ENCODE measurements at places on chromosomes 1 and 21.
A peak's percentile ranks its signal among the peaks of the same experiment; 100 is the strongest.

GRCh38 chr21:37700641-37701202 lies 215.5 kb downstream of the KCNJ6 start:
- peak; percentile 20 for DNase-seq

- no peak for DNase-seq
These were observed 15.8 kb downstream of the APP start for GRCh38 chr21:26154753-26155152.

DNA sequence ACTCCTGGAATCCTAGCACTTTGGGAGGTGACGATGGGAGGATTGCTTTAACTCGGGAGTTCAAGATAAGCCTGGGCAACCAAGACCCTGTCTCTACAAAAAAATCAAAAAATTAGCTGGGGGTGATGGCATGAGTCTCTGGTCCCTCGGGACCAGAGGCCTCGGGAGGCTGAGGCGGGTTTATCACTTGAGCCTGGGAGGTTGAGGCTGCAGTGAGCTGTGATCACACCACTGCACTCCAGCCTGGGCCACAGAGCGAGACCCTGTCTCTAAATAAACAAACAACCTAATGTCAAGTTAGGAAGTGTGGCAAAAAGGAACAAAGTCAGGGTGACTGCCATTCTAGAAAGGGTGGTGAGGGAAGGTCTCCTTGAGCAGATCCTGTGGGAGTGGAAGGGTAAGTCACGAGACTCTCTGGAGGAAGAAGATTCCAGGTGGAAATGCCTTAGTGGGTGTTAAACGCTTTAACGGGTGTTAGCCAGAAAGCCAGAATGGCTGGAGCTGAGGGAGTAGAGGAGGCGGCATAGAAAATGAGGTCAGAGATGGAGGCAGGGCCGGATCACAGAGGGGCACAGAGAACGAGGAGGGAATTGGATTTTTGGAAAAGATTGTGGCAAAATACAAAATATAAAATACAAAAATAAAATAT lies 62.2 kb upstream of the ATP5PO start:
- no peak for DNase-seq

DNA sequence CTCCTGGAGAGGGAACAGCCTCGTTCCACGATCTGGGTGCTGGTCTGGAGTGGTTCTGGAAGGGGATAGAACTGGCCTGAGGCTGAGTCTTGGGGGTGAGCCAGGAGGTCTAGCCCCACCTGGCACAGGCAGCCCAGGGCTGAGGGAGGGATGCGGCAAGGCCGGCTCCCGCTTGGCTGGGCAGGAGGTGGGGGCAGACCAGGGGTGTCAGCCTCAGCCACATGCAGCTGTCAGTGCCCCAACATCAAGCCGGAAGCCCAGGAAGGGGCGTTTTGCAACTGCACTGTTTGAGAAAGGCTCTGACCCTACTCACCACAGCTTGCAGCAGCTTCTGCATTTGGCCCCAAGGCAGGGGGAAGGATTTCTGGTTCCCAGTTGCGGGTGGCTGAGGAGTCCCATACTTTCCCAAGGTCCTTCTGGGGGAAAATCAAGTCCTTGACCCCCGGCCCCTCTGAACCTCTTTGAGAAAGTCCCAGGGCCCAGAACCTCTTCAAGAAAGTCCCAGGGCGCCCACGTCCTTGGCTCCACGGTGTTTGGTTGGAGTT lies 2.0 kb downstream of the EFHD2 start:
- DNase-seq, result peak; percentile 92

DNA sequence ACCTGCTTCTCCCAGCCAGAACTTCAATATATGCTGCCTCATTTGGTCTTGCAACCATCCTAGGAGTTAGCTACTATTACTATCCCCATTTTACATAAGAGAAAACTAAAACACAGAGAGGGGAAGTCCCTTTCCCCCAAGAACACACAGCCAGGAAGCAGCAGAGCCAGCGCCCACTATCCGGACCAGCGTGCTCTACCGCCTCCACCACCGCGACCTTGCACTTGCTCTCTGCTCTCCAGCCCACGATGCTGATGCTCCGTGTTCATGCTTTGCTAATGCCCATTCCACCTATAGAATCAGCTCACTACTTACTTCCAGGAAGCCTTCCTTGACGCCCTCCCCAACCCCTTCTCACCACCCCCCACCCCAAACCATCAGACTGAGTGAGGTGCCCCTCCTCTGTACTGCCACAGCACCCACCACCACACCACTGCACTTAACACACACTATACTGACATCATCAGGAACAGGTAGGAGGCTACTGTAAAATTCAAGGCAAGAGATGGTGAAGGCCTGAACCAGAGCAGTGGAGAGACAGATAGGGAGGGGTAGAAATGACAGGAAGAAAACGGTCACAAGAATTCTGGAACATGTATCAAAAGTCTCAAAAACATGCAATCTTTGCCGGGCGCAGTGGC lies 9.4 kb downstream of the TMEM53 start:
- DNase-seq, result no peak

GRCh38 chr1:23434260-23434775 lies 9.8 kb upstream of the TCEA3 start:
- DNase-seq, result no peak

- DNase-seq, result no peak
These were observed 64.1 kb upstream of the ETV3 start for GRCh38 chr1:157202331-157202730.

- DNase-seq, result no peak
These were observed 63.7 kb downstream of the HLCS start for GRCh38 chr21:36902793-36903192.

- DNase-seq, result no peak
These were observed 22.9 kb upstream of the FOXE3 start for GRCh38 chr1:47393141-47393540.

- DNase-seq, result no peak
These were observed 98.3 kb downstream of the PIGK start for GRCh38 chr1:77120950-77121349.

DNA sequence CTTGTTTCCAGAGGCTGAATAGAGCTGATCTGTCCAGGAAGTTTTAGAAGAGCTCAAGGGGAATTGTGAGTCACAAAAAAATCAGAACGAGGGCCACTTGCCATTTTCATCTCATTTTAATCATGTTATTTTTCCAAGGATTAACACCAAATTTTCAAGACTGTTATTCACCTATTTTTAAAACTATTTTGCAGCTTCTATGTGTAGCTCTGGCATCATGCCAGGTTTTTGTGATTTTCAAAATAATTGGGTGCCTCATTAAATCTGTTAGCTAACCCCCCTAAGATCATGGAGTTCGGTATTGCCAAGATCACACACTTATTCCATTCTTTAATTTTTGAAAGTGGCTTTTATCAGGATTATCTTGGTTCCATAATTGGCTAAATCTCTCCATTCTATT lies 90.9 kb downstream of the RGS7 start:
- no peak for DNase-seq

DNA sequence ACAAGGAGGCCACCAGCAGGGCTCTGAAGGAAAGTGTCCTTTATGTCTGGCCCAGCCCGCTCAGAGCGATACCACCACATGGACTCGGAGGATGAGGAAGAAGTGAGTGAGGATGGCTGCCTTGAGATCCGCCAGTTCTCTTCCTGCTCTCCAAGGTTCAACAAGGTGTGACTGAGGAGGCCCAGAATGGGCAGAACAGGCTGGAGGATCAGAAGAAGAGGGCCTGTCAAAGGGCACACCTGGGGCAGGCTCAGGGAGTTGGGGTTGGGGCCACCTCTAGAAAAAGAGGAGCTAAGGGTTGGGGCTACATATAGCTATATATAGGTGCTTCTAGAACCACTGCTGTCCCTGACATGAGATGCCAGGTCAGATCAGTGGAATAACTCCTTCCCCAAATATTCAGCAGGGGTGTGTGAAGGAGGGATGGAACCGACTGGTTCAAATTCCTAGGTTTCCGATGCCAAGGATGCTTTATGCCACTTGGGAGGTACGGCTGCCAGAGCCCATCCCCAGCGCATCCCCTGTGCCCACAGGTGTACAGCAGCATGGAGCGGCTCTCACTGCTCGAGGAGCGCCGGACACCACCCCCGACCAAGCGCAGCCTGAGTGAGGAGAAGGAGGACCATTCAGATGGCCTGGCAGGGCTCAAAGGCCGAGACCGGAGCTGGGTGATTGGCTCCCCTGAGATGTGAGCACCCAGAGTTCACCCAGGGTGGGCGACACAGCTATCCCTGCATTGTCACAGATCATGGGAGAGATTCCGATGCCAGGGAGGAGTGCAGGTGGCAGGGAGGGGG lies 102.2 kb downstream of the PIK3R3 start:
- DNase-seq, result no peak

DNA sequence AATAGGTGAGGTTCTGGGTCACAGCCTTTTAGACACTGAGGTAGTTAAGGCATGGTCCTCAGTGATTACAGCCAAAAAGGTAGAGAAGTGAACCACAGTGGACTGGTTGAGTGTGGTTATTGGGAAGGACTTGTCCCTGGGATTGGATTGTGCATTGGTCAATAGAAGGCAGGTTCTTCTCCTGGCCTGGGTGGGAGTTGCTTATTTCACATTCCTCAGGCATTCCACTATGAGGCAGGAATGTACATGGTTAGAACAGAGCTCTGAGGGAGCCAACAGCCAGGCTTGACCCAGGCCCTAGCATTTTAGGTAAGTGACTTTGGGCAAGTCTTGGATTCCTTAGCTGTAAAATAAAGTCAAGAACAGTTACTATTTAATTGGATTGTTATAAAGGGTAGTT lies 97.9 kb upstream of the MARK1 start:
- no peak for DNase-seq

DNA sequence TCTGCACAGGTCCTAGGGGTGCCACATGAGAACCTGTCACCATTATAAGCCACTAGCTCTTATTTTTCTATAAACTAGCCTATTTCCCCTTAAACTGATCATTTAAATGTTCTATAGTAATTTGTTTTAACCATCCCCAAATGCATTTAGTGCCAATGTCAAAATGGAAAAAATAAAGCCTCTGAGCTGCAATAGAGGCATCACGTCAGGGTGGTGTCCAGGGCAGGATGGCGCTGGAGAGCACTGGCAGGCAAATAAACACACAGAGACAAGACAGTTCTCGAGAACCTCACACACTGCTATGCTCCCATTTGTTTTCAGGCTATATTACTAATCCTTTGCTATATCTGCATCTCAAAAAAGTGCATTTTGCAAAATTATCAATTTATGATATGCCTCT lies 73.4 kb upstream of the NEK2 start:
- no peak for DNase-seq

DNA sequence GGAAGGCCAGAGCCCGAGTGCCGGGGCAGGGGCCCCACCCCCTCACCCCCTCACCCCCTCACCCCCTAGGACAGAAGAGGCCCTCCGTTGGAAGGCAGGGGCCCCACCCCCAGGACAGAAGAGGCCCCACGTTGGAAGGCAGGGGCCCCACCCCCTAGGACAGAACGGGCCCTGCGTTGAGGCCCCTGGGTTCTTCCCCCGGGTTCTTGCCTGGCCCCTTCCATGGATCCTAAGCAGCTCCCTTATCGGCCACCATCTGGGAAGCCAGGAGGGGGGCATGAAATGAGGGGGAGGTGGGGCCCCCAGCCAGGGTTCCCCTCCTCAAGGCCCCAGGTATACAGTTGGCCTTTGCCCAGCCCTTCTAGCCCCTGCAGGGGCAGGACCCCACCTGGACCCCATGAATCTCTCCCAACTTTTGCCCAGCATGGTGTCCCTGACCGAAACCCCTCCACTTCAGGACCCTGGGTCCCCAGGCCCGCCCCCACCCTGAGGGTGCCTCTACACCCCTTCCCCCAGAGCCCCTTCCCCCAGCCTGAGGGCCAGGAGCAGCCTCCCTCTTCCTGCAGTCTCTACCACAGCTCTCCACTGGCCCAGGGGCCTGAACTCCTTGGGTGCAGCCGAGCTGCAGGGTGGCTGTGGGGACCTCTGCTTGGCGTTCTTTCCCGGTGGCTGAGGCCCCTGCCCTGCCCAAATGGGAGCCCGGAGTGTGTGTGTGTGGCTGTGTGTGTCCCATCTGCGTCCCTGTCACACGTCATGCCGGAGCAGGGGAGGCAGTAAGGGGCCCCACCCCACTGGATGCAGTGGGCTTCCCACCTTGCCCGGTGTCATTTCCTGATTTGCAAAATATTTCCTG lies 4.3 kb upstream of the VWA1 start:
- peak; percentile 16 for DNase-seq

DNA sequence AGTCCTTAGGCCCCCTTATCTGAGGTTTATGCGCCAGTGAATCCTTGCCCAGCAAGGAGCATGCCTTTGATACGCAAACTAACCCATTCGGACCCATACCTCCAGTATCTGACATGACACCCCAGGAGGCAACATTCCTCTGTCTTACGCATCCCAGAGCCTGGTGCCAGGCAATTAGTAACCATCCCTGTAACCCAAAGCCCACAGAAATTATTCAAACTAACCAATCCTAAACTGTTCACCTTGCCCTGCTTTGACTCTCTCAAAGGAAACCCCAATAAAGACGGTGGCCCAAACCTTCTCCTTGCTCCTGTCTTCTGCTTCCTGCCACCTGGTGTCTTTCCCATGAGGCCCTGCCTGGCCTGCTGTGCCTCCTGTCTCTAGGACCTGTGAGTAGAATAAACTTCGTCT lies 36.4 kb downstream of the ZNF496 start:
- no peak for DNase-seq

DNA sequence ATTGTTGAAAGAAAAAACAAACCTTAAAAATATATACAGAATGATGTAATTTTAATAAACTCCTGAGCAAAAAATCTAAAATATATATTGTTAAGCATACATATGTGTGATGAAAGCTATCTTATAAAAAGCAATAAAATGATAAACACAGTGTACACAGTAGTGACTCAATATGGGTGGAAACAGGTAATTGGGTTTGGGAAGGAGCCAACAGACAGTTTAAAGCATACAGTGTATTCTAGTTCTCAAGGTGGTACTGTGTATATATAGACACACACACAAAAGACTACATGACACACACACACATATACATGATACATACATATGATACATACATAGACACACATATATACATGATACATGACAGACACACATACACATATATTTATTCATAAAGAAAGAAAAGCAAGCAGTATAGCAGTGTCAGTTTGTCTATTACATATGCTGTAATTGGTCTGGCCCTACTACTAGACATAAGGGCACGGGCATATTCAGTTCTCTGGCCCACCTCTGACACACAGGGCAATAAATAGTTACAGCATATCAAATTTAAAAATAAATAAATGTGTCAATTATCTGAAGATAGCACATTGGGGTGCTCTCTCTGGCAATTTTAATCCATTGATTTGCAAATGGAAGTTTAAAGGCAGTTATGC lies 330.2 kb downstream of the S1PR1 start:
- no peak for DNase-seq

DNA sequence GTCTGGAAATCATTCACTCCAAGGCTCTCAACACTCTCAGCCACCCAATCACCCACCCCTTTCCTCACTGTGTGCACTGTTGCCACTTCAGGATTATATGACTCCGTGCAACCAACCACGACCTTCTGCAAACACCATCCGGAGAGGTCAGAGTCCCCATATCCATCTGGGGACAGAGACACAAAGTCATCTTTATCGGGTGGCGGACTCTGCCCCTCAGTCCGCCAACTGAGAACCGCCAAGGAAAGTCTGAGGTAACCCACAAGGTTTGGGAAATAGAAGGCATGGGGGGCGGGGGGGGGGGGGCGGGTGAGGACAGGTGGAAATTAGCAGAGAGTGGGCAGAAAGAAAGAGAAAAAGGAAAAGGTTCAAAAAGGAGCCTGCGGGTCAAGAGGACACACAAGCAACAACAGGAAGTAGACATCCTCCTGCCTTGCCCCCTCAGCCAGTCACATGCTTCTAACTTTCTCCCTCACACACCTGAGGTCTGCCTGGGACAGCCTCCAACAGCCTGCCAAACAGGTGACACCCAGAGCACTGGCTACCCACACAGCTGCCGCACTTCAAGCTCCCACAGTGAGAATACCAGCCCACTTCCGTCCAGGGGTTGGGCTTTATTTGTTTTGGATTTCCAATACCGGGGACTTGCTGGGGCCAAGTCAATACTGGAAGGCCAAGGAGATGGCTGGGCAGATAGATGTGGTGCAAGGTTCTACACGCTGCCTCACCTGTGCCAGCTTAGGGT lies 58.1 kb downstream of the SSBP3 start:
- no peak for DNase-seq
